ENCODE measurements at places on chromosomes 11 and 22. TPM values are rescaled to one million over a fixed set of nuclear protein-coding genes. Genes with fewer than 3 reads are reported as not detected.
A peak's percentile ranks its signal among the peaks of the same experiment; 100 is the strongest.

P2RX3 gene
- not detected for total RNA-seq

DNA sequence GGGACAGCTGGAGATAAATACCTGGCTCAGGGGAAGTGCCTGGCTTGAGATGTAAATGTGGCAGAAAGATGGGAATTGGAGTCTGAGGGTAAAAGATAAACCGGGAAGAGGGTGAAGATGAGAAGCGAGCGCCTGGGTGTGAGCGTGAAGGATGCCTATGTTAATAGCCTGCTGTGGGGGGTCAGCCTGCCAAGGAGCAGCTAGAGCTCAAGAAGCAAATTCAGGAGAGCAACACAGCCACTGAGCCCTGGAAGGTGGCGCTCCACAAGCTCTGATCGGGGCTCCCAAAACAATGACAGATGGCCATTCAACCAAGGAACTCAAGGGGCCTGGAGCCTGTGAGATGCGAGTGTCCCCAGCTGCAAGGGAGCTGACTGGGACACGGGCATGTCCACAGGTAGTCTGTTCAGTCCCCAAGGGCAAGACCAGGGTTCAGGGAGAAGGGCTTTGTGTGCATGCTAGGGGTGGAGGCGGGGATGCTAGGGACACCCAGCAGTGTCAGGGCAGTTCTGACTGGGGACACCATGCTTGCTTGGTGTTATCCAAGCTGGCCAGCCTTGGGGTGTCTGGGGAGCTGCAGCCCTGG, 2.8 kb downstream of the GSC2 start:
- no peak for DNase-seq
- H3K4me3 ChIP-seq: no peak overlapping the region
- H3K36me3 ChIP-seq: no peaks in the 10 kb centered on the region
- H3K27me3 ChIP-seq: no peaks in the 10 kb centered on the region

DNA sequence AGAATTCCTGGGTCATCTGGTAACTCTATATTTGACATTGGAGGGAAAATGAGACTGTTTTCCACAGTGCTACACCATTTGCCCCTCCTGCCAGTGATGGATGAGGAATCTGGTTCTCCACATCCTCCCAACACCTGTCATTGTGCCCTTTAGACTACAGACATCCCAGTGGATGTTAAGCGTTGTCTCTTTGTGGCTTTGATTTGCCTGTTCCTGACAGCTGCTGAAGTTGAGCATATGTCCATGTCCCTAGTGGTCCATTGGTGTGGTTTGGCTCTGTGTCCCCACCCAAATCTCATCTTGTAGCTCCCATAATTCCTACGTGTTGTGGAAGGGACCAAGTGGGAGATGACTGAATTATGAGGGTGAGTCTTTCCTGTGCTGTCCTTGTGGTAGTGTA, 88.5 kb downstream of the BRD1 start:
- H3K27me3 ChIP-seq: no peaks in the 10 kb centered on the region
- H3K4me3 ChIP-seq: no peak overlapping the region
- no peaks in the 10 kb centered on the region for H3K4me1 ChIP-seq
- DNase-seq: no peak

OR9G1 gene
- total RNA-seq: not detected

DNA sequence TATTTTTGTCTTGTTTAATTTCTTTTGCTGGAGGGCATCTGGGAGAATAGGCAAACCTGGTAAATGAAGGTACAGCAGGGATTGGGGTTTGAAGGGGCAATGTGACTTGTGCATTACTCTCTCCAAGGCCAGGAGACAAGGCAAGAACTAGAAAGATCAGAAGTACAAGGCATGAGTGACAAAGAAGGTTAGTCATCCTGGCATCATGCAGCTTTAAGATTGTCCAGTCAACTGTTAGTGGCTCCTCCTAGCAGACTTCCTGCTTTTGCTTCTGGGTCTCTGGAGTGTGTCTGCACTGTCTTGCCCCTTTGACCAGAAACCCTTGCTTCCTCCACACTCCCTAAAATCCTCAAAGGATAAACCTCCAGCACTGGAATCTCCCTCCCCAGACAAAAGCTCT, 27.2 kb upstream of the GLYATL1 start:
- H3K4me1 ChIP-seq: no peaks in the 10 kb centered on the region
- no peak overlapping the region for H3K27ac ChIP-seq
- no peaks in the 10 kb centered on the region for H3K36me3 ChIP-seq
- no peak for DNase-seq
- H3K27me3 ChIP-seq: no peaks in the 10 kb centered on the region
- H3K4me3 ChIP-seq: no peak overlapping the region

DNA sequence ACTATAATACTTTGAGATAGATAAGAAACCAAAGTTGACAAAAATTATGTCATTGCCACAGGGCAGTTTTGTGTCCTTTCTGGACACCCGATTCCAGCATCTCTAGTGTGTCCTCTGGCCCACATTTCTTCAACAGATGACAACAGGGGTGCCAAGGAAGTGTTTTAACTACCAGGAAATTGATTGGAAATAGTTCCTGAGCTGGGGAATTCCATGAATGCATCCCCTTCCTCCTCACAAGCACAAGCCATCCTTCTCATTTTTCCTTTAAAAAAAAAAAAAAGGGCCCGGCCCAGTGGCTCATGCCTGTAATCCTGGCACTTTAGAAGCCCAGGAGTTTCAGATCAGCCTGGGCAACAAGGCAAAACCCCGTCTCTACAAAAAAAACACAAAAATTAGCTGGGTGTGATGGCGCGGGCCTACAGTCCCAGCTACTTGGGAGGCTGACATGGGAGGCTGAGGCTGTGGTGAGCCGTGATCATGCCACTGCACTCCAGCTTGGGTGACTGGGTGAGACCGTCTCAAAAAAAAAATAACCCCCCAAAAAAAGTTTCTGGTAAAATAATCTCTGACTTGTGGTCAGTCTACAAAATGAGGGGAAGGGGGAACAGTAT, 797 bp upstream of the B3GAT3 start:
- peak overlapping the region; percentile 93 for H3K27ac ChIP-seq
- DNase-seq: no peak
- H3K36me3 ChIP-seq: peaks cover 40% of the 10 kb centered on the region
- no peaks in the 10 kb centered on the region for H3K27me3 ChIP-seq
- H3K4me3 ChIP-seq: peak overlapping the region; percentile 92
